ENCODE measurements at places on chromosomes 4 and X. TPM values are rescaled to one million over a fixed set of nuclear protein-coding genes. Genes with fewer than 3 reads are reported as not detected.

DNA sequence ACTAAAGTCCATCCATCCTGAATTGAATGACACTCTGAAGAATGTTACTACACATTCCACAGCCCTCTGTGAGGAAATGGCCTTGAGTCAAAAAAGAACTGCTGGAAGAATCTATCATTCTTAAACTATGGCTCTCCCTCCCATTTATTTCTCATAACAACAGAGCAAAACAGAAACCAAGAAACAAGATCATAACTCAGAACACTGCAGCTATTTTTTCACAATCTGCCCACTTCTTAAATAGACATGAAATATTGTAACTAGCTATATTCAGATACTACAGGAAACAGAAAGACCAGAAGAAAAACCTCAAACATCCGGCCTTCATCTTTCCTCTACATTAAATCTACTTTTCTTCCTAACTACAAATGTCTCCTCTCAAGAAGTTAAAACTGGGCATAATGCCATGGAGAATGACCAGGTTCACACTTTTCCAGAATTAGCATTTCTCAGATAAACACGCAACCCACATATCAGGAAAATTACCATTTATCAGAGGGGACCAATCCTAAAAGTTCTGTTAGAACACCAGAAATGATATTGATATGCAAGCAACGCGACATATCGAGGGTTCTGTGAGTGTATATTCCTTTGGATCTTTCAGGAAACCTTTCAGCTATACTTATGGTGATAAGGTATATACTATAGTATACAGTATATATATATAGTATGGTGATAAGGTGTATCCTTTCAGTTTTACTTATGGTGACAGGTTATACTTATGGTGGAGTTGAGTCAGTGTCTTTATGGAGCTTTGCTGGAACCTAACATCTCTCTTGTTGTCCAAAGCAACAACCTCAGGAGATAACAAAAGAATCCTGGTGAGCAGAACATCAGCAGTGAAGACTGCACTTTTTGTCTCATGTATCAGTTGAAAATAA lies 60.4 kb upstream of the IRF2 start:
- H3K27ac ChIP-seq: peak overlapping the region; percentile 95
- H3K36me3 ChIP-seq: no peaks in the 10 kb centered on the region
- H3K4me1 ChIP-seq: peaks cover 30% of the 10 kb centered on the region

- no peak overlapping the region for H3K4me3 ChIP-seq
- DNase-seq: no peak
- no peaks in the 10 kb centered on the region for H3K27me3 ChIP-seq
Measured at GRCh38 chr4:184437565-184438265, 36.6 kb downstream of the IRF2 start.

DNA sequence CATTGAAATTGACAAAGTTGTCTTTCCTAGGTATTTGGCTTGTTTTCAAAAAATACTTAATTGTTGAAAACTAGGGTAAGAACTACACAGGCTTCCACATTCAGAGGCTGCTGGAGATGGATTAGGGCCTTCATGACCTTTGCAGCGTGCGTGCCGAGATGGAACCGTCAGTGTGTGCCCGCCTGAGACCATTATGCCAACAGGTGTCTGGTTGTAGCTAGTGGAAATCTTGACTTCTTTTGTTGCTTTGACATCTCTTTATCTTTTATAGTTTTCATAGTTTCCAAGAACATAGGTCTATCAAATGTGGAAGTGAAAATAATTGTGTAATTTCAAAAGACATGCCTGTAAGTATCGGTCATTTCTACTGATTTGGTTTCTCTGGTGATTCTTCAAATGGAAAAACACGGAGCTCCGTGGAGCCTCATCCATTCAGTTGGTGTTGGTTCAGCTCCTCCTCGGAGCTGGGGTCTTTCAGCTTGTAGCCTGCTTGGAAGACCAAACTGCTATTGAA lies 38.9 kb upstream of the CLCN4 start:
- H3K4me3 ChIP-seq: no peak overlapping the region
- H3K27ac ChIP-seq: no peak overlapping the region
- H3K4me1 ChIP-seq: no peaks in the 10 kb centered on the region
- no peak for DNase-seq
- H3K36me3 ChIP-seq: no peaks in the 10 kb centered on the region

- no peak overlapping the region for H3K27ac ChIP-seq
- peak; percentile 65 for DNase-seq
- no peaks in the 10 kb centered on the region for H3K27me3 ChIP-seq
- no peak overlapping the region for H3K4me3 ChIP-seq
Measured at GRCh38 chrX:112211459-112211858, 128.9 kb upstream of the TRPC5 start.

DNA sequence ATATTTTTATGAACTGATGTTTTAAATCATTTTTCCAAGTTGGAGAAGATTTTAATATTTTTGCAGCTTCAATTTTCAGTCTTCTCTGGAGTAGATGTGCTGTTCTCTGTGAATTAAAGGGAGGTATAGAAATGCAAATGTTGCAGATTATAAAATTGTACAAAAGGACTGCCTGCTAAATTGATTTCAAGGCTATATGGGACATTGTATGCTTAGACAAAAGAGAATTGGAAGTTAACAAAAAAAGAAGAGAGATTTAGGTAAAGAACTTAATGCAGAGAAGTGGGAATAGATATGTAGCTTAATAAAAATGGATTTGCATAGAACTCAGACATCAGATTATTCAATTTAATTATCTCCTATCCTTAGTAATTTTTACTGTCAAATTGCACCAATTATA lies 403.3 kb downstream of the ZIC3 start:
- H3K4me1 ChIP-seq: no peaks in the 10 kb centered on the region
- H3K27ac ChIP-seq: no peak overlapping the region
- H3K4me3 ChIP-seq: no peak overlapping the region
- no peak for DNase-seq
- no peaks in the 10 kb centered on the region for H3K36me3 ChIP-seq

DNA sequence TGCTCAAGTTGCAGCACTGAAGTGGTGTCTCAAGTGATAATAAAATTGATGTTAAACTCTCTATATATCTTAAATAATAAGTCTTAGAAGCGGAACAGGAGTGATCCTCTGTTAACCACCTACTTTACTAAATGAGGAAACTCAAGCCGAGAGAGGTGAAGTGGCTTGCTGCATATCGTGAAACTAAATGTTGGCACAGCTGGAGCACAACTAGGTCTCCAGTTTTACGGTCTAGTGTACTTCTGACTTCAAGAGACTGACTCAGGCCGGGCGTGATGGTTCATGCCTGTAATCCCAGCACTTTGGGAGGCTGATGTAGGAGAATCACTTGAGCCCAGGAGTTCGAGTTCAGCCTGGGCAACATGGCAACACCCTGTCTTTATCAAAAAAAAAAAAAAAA lies 35.5 kb upstream of the PLS3 start:
- no peaks in the 10 kb centered on the region for H3K4me1 ChIP-seq
- H3K36me3 ChIP-seq: no peaks in the 10 kb centered on the region
- H3K27me3 ChIP-seq: no peaks in the 10 kb centered on the region

GRCh38 chrX:114626323-114626722 lies 42.4 kb downstream of the HTR2C start:
- no peak overlapping the region for H3K4me3 ChIP-seq
- no peak overlapping the region for H3K27ac ChIP-seq
- peak; percentile 32 for DNase-seq
- no peaks in the 10 kb centered on the region for H3K36me3 ChIP-seq
- H3K27me3 ChIP-seq: no peaks in the 10 kb centered on the region

GRCh38 chr4:71827826-71828225 lies 43.9 kb upstream of the GC start:
- H3K27me3 ChIP-seq: no peaks in the 10 kb centered on the region
- H3K4me1 ChIP-seq: no peaks in the 10 kb centered on the region
- no peak overlapping the region for H3K4me3 ChIP-seq
- DNase-seq: no peak
- no peaks in the 10 kb centered on the region for H3K36me3 ChIP-seq

GRCh38 chr4:87624698-87625097 lies 16.4 kb downstream of the DSPP start:
- H3K36me3 ChIP-seq: no peaks in the 10 kb centered on the region
- H3K4me3 ChIP-seq: no peak overlapping the region
- no peak overlapping the region for H3K27ac ChIP-seq
- DNase-seq: no peak
- H3K4me1 ChIP-seq: no peaks in the 10 kb centered on the region

The DIAPH2 gene
- total RNA-seq: 7.5 TPM

The COL25A1 gene
- total RNA-seq: not detected

The SLITRK4 gene
- not detected for total RNA-seq

The REPS2 gene
- not detected for total RNA-seq
